WTC11 (cell line): ENCODE measurements at places on chromosomes 5 and 9.

DNA sequence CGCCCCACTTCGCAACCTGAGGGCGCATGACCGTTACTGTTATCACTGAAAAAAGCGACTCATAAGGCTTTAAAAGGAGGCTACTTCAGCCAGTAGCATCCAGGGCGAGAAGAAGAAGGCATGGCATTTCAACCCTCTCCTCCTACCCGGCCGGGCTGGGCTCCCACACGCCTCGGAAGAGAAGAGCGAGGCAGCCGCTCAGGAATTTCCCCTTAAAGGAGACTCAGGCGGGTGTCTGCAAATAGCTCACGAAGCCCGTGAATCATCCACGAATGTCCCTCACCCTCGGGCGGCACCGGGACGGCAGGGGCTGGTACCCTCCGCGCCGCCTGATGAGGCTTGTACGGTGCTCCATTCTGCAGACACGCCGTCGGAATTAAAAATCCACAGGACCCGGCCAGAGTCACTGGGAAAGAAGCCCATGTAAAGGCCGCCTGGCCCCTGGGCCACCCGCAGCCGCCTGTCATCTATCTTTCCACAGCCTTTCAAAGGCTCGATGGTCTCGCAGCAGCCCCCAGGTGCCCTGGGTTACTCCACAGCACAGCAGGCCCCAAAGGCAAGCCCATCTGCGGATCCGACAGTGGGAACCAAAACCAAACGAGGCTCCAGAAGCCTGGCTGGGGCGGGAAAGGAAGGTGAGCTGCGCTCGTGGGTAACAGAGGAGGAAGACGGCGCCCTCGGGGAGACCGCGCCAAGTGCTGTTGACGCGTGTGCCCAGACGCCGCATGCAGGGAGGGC, 11.8 kb downstream of the SLC12A7 start:
- DNase-seq, result no peak

GRCh38 chr9:99811172-99811571, 10.5 kb upstream of the NR4A3 start:
- no peak for DNase-seq

- DNase-seq, result peak; percentile 22
These were observed 76.7 kb upstream of the IFNE start for GRCh38 chr9:21558615-21559401.

GRCh38 chr9:108691614-108692013, 164.2 kb downstream of the ACTL7B start:
- no peak for DNase-seq

DNA sequence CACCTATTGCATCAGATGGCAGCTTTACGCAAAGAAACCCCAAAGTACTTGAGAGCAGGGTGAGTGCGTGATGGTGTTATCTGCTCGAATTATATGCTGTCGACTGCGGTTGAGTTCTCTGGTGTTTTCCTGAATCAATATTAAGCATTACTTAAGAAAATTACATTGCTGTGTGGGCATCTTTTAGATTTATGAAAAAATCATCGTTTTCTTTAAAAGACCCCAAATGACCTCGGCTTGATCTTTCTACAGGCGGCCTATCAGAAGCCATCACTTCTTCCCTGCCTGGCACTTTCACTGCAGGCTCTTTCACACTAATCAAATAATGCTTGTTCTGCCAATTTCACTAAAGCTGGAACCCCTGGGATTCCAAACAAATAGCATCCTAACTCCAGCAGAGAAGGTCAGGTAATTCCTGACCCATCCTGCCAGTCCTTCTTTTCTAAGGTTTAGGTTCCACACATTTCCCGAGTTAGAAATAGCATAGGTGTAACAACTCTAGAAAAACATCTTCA, 1.7 kb downstream of the UBE2QL1 start:
- no peak for DNase-seq
